ENCODE measurements at places on chromosomes 11 and 22.

GRCh38 chr11:123587044-123587443 lies 67.4 kb downstream of the SCN3B start:
- DNase-seq = no peak

DNA sequence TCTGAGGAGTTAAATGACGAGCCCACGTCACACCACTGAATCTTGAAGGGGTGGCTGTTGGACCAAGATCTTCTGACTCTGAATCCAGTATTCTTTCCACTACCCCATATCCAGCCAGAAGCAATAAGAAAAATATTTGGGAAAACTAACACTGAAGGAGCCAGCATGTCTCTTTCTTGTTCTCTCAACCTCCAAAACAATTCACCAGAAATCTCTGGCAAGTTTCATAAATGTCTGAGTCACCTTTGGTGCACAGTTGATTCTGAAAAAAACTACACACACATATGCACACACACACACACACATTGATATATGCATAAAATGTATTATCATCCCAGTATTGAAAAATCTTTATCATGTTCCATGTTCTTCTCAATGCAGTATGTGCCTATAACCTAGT lies 104.3 kb upstream of the BLID start:
- DNase-seq = no peak

DNA sequence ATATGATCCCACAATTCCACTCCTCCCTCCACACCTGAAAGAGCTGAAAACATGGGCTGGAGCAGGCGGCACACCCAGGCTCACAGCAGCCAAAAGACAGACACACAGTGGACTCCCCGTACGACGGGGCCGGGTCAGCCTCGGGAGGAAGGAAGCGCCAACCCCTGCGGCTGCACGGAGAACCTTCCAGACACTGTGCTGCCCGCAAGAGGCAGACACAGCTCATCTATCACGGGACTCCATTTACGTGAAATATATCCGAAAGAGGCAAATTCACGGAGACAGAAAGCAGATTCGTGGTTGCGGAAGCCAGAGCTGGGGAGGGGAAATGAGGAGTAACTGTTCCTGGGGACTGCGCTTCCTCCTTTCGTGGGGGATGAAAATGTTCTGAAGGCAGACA lies 165.0 kb downstream of the BRD1 start:
- DNase-seq = no peak

DNA sequence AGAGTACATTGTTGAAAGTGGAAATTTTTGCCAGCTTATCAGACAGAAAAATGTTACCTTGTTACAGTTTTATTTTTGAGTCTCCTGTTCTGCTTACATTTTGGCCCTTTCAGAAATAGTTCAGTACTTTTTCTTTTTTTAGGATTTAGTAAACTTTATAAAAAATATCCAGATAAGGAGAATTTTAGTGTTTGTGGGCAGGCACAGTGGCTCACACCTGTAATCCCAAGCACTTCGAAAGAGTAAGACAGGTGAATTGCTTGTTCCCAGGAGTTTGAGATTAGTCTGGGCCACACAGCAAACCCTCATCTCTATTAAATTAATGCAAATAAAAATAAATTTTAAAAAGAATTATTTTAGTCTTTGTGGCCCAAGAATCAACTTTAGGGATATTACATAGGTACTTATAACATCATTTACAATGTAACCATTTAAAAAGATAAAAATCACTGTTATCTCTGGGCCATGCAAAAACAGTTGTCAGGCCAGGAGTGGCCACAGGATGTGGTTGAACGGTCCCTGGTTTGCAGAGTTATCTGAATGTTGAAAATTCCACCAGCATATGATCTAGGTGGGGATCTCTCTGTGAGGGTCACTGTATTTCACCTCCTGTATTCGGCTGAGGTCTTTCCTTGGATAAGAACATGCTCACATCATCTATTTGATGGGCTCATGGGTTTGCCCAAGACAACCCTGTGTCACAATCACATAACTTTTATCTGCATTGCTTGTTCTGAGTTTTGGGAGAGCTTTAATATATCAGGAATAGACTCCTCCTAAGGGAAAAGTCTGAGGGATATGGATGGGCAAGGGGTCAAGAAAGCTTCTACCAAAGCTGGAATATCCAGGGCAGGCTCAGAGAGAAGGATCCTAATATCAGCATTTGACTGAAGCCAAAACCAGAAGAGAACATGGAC lies 91.5 kb downstream of the GGTLC2 start:
- DNase-seq = no peak

- no peak for DNase-seq
Measured at GRCh38 chr11:86671531-86672006, 847 bp downstream of the ME3 start.

- peak; percentile 67 for DNase-seq
Measured at GRCh38 chr11:62694455-62695167, 5.3 kb upstream of the LRRN4CL start.

DNA sequence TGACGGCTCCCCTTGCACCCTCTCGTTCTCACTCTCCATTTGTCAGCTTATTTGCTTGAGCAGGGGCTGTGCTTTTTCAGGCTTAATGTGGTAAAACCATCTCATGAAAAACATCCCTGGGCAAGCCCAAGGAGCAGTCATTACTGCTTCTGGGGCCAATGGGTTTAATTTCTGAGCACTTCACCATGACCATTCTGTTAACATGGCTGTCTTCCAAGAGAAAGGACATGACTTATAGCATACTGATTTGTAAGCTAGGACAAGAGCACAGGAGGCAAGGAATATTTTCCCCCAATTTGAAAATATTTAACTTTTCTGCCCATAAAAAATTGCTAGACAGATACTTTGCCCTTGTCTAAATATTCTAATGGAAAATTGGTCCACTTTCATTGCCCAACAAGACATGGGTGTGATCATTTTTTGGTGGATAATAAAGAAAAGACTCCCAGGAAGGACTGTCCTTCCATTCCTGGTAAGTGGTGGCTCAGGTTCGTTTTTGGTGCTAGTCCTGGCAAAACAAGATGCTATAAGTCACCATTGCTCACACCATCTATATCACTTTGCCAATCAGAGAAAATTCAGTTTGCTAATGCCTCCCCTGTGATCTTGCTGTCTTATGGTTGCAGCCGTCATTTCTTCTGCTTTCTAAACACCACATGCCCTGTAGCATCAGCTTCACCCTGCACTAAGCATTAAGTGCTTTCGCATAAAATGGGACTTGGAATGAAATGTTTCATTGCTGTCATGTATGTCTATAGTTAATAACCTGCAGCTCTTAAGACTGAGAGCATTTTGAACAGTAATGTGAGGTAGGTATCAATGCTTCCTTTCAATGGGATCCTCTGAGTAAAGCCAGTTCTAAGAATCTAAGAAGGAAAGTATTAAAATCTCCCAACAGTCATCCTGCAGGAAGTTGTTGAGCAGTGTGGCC lies 108.5 kb downstream of the DBX1 start:
- DNase-seq = no peak

GRCh38 chr11:35324981-35325380 lies 94.4 kb downstream of the SLC1A2 start:
- no peak for DNase-seq

GRCh38 chr22:19713650-19714311 lies 522 bp upstream of the SEPTIN5 start:
- no peak for DNase-seq

GRCh38 chr11:64252003-64252872 lies 908 bp downstream of the PLCB3 start:
- no peak for DNase-seq

GRCh38 chr11:79258576-79258975 lies 182.3 kb downstream of the TENM4 start:
- no peak for DNase-seq

DNA sequence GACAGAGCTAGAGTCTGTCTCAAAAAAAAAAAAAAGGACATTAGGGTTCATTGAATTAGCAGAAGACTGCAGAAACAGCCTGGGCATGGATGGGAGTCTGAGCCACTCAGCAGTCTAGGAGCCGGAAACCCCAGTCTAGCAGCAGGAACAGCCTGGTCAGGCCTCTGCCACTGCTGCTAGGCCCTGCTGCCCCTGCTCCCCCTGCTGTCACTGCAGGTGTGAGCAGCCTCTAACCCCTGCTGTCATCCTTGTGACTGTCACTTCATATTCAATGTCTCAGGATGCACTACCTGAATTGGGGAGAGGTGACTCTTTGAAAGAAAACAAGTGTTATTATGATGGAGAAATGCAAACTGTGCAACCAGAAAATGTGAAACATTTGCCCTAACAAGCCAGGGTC lies 7.0 kb upstream of the DDX17 start:
- peak; percentile 24 for DNase-seq

GRCh38 chr11:72203163-72203562 lies 11.2 kb downstream of the FOLR1 start:
- DNase-seq = no peak

DNA sequence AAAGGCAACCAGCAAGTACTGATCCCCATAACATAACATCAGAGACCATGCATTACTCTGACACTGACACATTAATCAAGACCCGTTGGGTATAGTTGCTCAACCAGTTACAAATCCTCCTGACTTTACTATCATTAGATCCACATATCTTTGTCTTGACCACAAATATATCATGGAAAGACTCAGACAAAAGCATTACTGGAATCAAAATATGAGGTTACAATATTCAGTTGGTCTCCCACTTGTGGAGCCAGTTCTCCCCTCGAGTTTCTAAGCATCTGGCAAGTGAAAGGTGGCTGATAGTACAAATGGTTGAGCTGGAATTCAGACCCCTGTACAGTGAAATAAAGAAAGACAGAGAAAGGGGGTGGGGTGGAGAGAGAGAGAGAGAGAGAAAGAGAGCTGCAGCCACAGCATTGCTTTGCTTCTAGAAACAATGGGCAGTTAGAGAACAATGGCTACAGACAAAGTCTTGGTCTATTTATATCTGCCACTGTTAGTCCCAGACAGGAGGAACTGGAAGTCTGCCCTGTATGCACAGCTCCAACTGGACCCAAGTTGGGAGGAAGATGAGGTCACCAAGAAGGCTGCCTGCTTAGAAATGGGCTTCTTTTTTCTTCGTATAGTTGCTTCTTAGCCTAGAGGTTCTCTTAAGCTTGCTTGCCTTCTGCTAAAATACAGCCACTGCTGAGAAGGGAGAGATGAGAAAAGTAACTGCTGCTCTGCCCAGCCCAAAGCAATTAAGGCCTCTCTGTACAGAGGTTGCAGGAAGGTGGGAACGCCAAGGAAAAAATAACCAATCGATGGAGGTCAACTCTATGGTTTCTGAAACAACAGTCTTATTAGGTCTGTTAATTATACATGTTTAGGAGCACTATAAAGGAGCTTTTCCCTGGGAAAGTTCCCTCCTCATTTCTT lies 85.5 kb downstream of the ETS1 start:
- DNase-seq = no peak

DNA sequence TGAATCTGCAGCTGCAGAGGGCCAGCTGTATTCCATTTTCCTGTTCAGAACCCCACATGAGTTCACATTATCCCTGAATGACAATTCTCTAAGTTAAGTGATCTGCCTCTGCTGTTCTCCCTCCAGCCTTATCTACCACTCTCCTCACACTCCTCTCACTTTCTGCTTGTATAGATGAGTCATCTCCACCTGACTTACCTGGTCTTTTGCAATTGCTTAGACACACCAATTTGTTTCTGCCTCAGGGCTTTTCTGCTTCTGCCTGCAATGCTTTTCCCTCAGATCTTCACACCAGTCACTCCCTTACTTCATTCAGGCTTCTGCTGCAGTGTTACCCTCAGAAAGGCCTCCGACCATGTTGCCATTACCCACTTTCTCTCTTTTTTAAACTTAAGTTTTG lies 118.1 kb downstream of the ATM start:
- no peak for DNase-seq

- no peak for DNase-seq
Measured at GRCh38 chr11:14059491-14059890, 97.0 kb downstream of the SPON1 start.

DNA sequence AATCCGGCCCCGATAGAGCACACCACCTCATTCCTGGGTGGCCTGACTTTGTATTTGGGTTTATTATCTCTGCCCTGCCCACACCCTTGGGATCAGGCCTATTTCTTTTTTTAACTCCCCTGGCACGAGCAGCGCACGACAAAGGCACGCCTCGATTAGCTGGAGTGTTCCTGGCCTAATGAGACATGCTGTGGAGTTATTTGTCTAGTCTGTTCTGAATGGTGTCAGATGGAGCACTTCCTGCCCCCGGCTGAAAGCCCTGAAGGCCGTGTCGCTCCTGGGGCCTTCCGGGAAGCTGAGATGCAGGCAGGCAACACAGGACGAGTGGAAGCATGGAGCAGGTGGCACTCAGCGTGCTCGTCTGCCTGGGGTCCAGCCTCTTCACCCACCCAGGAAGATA lies 47.1 kb downstream of the LARGE1 start:
- no peak for DNase-seq

GRCh38 chr22:44205516-44206329 lies 25.0 kb downstream of the PARVG start:
- no peak for DNase-seq

GRCh38 chr22:28394513-28395110 lies 285.0 kb downstream of the TTC28 start:
- DNase-seq = no peak

GRCh38 chr22:44777364-44777755 lies 25.0 kb downstream of the ARHGAP8 start:
- no peak for DNase-seq

DNA sequence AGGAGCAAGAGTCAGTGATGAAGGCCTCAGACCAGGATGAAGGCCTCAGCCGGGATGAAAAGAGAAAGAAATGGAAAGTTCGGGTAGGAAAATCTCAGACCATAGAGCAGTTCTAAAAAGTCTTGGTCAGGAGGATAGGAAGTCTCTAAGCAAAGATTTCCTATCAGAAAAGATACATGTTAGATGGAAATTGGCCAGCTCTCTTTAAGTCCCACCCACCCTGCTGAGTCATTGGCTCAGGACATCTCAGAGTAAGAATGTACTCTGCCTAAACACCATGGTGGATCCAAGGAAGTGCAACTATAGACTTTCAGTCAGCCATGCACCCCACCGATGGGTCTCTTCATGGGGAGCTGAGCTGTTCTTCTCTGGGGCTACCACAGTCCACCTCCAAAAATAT lies 4.4 kb downstream of the OR8B3 start:
- no peak for DNase-seq

GRCh38 chr11:108866781-108867180 lies 201.9 kb downstream of the DDX10 start:
- no peak for DNase-seq

DNA sequence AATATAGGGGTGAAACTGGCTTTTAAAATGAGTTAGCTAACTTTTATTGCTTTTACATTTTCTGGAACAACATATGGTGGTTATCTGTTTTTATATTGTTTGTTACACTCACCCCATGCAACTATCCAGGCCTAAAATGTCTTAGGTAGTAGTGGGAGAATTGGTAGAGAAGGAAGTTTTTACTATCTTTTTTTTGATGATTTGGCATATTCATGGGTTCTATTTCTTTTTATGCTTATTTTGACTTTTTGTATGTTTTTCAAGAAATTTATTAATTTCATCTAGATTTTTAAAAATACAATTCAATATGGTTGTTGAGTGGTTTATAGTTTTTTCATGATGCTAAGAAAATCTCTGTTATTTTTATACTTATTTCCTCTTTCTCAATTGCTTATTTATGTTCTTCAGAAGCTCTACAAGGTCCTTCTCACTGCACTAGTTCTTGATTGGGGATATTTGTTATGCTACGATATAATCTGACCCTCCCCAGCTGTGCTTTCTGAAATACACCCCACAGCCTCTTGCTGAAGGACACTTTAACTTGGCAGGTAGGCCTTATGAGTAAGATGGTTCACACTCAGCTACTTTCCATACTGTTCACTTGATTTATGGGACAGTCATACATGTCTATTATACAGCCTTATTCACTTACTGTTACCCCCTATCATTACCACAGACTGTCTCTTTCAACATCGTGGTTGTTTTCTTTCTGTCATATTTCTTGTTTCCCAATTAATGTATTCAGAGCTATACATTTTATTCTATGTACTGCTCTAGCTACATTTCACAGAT lies 431.2 kb downstream of the METTL15 start:
- no peak for DNase-seq

- no peak for DNase-seq
Measured at GRCh38 chr22:32810555-32811133, 9.1 kb downstream of the TIMP3 start.
